ENCODE measurements at places on chromosomes 11 and 22.

GRCh38 chr11:28820296-28820989 is 712.3 kb downstream of the METTL15 start:
- no peak for DNase-seq

GRCh38 chr22:37316875-37317371 is 34.6 kb downstream of the CYTH4 start:
- peak; percentile 77 for DNase-seq

- DNase-seq = peak; percentile 46
Measured at GRCh38 chr22:50621356-50621880, 6.5 kb downstream of the ARSA start.

DNA sequence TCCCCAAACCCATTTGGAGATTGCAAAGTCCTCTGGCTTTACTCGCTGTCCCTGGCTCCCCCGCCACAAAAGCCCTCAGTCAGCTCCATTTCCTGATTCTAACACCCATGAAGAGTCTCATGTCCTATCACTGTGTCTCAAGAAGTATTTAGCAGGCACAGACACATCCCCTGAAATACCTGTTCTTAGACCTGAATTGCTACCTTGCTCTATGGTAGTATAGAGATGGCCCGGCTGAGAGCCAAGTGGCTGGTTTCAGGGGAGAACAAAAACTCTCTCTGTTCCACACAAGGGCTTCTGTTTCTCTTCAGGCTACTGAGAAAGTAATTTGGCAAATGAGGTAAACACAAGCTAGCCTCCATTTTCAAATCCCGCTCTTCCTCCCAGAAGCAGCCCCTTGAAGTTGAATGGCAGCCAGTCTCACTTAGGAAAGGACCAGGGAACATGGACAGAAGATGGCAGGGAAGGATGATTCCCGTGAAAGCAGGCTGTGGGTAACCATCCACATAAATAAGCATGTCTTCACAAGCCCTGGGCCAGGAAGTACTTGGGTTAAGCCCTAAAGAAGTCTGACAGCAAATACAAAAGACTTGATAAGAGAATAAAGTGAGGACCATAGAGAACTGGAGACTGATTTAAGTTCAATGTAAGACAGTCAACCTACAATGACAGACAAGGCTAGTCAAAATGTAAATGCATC is 137.8 kb downstream of the C11orf58 start:
- DNase-seq = no peak

DNA sequence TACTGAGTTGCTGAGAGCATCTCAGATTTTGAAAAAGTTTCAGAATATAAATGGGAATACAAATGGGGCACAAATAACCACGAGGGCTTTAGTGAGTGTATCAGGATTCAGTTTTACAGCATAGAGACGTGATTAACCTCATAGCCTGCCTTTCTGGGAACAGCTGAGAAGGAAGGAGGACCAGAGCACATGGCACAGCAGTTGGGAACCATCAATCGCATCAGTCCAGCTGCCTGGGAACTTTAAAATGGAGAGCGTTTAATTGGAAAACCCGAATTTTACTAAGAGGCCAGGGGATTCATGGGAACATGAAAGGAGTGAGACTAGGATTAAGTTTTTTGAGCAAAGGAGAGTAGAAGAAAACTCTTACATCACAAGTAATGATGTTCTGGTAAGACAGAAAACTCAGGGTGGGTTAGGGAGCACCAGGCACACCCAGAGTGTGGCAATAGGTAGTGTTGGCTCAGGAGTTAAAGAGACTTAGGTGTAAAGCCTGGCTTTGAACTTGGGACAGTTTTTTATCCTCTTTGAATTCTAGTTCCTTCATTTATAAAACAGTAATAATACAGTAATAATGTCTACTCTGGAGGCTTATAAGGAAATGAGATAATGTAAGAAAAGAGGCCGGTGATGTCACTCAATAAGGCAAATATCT is 40.2 kb downstream of the FZD4 start:
- DNase-seq = no peak

DNA sequence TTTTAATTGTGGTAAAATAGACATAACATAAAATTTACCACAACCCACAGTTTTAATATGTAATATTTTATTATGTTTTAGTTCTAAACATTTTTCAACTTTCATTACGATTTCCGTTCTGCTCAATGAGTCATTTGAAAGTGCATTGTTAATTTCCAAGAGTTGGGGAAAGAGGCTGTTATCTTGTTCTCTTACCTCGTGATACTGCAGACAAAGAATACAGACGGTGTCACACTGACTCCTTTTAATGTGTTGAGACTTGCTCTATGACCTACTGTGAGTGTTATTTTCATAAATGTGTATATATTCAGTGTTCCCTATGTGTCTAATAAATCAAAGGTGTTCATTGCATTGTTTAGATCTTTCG is 10.8 kb upstream of the RAC2 start:
- no peak for DNase-seq

- no peak for DNase-seq
Measured at GRCh38 chr11:128498721-128499245, 88.6 kb downstream of the ETS1 start.

GRCh38 chr11:1639666-1640065 is 10.1 kb downstream of the KRTAP5-5 start:
- no peak for DNase-seq

DNA sequence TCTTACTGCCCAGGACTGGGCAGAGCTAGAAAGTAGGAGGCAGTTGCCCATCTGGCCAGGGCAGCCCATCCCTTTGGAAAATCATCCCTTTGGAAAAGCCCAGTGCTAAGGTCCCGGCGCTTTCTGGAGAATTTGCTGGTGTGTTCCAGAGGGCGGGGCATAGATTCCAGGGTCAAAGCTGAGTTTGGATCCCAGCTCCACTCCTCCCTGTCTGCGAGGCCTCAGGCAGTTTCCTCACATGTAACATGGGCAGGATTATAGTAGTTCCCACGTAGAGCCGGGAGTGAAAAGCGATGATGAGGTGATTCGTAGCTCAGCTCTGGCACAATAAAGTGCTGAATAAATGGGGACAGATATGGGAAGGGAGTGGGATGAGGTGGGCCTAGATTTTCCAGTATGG is 31.4 kb upstream of the LRRC10B start:
- DNase-seq = no peak

- no peak for DNase-seq
Measured at GRCh38 chr11:54558407-54558806, 45.4 kb downstream of the OR4C46 start.

DNA sequence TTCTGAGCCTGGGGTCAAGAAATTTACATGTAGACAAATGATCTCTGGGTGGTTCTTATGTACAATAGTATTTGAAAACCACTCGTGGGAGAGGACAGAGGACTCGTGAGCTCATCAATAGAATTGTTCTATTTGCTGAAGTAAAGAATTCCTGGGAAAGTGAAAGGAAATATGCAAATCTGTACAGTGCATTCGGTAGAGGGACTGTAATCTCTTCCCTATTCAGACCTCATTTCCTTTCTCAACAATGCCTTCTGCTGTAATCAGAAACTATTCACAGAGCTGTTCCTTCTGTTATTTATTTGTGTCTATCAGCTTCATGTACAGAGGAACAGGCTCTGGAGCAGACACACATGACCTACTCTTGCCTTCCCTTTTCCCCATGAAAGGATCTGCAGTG is 709.4 kb upstream of the KIRREL3 start:
- DNase-seq = no peak

GRCh38 chr22:31241200-31241599 is 29.1 kb downstream of the LIMK2 start:
- no peak for DNase-seq

DNA sequence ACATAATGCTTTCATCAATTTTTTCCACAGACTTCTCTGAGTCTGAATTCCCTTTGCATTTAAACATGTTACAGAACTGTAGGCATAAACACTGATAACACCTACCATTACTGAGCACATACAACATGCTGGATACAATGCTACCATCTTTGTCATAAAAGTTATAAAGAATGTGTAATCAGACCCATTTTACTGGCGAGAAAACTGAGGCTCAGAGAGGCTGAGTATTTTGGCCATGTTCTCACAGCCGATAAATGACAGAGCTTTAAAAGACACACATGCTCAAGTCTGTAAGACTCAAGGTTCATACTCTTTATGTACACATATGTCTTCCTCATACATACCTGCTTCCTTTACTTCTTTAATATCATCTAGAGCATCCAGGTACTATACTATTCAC is 2.6 kb downstream of the RRAS2 start:
- DNase-seq = no peak

DNA sequence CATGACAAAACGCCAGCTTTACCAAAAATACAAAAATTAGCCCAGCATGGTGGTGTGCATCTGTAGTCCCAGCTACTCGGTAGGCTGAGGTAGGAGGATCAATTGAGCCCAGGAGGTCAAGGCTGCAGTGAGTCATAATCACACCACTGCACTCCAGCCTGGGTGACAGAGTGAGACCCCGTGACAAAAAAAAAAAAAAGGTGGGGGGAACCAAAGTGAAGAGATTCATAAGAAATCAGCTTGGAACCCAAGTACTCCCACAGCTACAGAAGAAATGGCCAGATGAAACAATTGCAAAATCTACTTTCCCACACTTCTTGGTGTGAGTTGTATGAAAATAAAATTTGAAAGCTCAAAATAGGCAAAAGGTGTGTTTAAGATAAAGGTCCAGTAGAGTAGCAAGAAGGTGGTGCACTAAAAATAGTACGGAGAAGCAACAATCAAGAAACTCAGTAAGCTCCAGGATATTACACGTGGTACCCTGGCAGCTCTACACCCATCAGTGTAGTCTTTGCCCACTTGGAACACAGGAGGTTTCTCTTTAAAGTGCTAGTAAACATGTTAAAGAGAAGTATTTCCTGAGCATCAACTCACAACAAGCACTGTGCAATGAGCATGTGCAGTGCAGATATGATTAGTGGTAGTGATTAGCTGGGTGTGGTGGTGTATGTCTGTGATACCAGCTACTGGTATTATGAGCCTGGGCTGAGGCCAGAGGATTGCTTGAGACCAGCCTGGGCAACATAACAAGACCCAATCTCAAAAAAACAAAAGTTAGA is 5.3 kb downstream of the HARBI1 start:
- no peak for DNase-seq

- DNase-seq = no peak
Measured at GRCh38 chr11:83736684-83737083, 450.5 kb upstream of the CCDC90B start.

GRCh38 chr11:43580735-43581369 is 99.7 kb upstream of the HSD17B12 start:
- no peak for DNase-seq

- no peak for DNase-seq
Measured at GRCh38 chr11:127098684-127099083, 98.1 kb upstream of the KIRREL3 start.

DNA sequence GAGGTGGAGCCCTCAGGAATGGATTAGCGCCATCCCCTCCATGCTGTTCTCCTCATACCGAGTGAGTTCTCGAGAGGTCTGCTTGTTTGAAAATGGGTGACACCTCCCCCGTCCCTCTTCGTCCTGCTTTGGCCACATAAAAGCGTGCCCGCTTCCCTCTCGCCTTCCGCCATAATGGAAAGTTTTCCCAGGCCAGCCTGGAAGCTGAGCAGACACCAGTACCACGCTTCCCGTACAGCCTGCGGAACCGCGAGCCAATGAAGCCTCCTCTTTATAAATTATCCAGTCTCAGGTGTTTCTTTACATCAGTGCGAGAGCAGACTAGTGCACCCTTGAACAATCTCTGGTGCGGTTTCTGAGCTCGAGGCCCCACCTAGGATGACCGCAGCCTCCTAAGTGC is 12.8 kb downstream of the ALG12 start:
- no peak for DNase-seq

DNA sequence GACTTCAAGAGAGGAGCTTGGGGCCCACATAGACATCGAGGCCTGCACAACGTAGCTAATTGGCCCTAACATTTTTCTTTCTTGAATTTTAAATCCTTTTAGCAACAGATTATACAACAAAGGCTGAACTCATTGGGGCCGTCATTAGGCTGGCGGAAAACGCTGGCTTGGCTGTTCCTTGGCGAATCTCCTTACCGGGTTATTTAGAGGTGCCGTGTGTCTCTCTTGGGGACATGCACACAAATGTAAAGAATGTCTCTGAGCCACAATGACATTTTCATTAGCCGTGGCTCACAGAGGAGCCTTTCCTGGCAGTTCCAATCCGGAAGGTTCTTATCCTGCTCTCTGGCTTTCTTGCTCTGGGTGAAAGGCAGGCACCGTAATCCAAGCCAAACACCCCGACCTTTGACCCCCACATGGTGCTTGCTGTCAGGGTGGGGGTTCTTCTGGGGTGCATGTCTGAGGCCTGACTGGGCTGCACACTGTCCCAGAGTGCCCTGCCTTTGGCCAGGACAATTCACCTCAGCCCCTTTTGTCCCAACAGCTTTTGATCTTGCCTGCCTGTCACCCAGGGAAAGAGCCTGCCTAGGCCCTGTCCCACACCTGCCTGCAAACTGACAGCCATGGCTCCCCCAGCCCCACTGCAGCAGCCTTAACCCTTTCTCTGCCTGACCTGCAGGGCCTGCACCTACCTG is 9.2 kb upstream of the FGF3 start:
- no peak for DNase-seq

GRCh38 chr11:65651589-65652510 is 10.9 kb downstream of the RELA start:
- DNase-seq = no peak

- peak; percentile 77 for DNase-seq
Measured at GRCh38 chr22:22422629-22423112, 85.9 kb downstream of the ZNF280B start.

DNA sequence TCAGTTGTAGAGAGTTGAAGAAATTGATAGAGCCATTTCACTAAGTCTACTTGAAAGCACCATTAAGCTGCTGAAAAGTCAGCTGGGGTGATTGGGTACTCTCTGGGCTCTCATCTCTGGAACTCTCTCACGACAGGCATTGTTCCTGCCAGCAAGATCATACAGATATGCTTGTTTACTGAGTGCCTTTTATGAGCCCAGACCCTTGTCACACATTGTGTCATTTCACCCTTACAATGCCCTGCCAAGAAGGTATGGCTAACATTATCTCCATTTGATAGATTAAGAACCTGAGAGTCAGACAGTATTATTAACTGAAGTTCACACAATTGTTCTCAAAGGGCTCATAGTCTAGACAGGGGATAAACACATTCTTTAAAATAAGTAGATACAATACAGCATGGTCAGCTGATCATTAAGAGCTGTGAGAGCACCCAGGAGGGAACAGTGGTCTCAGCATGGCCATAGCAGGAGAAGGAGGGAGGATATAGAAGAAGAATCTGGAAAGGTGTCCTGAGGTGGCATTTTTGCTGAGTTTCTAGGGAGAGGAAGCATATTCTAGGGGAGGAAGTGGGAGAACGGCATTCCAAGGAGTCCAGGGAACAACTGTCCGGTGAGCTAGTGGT is 580.5 kb downstream of the INSC start:
- no peak for DNase-seq

DNA sequence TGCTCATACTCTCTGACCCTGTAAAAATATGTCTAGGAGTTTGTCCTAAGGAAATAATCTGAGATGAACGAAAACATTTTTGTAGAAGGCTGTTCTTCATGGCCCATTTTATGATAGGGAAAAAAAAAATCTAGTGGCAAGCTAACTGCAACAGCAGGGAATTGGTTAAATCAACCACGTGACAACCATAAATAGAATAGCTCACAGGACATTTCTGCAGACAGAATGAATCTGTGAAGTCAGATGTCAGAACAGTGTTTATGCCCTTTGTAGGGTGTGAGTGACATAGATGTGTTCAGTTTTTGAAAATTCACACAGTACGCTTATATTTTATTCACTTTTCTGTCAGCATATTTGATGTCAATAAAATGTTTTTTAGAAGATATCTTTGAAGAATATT is 16.1 kb downstream of the ARHGAP1 start:
- no peak for DNase-seq

- DNase-seq = peak; percentile 23
Measured at GRCh38 chr11:9574622-9575259, 1.3 kb downstream of the WEE1 start.
